Renal cortical epithelial cell (primary cell): ENCODE measurements at places on chromosomes 11 and 22.

DNA sequence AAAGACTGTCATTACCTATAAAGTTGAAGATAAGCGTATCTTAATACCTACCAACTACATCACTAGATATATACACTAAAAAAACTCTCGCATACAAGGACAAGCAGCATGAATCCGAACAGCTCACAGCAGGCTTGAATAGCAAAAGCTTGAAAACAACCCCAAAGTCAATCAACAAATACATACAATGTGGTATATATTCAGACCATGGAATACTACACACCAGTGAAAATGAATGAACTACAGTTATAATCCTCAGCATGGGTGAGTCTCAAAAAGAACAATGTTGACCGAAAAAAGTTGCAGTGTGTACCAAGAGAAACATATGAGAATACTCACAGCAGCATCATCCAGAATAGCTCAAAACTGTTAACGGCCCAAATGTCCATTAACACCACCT lies 25.2 kb downstream of the USP28 start:
- DNase-seq: no peak

GRCh38 chr11:89182773-89183518 lies 5.3 kb downstream of the TYR start:
- peak; percentile 14 for DNase-seq

DNA sequence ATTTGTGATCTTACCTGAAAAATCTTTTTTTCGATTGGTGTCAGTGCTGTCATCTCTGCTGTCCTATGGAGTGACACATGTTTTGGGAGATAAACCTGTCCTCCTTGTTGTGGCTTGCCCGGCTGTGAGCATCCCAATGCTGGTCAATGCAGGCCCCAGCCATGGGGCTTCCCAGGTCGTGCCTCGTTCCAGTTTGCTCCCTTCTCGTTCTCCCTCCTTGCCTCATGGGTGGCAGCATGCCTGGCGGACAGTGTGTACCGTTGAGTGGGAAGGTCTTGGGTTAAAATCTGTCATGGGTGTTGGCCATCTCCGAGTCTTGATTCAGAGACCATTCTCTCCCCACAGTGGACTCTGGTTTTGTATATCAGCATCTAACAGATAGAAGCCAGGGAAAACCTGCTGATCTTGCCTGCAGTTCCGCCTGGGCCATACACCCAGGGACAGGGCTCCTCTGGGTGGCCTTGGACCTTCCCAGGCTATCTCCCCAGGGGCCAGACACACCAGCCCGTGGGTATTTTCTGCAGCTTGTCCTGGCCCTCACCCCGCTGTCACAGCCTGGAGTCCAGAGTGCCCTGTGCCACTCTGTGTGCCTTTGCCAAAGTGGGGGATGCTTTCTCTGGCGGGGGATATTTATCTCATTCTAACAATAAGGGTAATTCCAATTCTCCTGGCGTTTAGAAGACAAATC lies 208.1 kb downstream of the TBC1D22A start:
- no peak for DNase-seq

DNA sequence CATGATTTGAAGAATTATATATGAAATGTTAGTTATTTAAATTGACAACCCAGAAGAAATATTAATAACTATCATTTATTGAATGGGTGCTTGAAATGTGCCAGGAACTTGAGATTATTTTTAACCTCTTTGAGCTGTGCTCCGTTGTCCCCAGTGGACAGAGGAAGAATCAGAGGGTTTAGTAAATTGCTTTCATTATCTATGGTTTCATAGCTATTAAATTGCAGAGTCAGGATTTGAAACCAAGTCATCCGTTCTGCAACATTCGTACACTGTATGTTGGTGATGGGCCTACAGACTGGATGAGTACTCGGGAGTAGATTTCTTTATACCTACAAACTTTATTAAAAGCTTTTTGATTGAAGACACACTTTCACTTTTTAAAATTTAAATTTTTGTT lies 4.9 kb downstream of the HSD17B12 start:
- DNase-seq: no peak

- DNase-seq: peak; percentile 62
Observed at GRCh38 chr11:94504689-94505293, 7.5 kb upstream of the C11orf97 start.

DNA sequence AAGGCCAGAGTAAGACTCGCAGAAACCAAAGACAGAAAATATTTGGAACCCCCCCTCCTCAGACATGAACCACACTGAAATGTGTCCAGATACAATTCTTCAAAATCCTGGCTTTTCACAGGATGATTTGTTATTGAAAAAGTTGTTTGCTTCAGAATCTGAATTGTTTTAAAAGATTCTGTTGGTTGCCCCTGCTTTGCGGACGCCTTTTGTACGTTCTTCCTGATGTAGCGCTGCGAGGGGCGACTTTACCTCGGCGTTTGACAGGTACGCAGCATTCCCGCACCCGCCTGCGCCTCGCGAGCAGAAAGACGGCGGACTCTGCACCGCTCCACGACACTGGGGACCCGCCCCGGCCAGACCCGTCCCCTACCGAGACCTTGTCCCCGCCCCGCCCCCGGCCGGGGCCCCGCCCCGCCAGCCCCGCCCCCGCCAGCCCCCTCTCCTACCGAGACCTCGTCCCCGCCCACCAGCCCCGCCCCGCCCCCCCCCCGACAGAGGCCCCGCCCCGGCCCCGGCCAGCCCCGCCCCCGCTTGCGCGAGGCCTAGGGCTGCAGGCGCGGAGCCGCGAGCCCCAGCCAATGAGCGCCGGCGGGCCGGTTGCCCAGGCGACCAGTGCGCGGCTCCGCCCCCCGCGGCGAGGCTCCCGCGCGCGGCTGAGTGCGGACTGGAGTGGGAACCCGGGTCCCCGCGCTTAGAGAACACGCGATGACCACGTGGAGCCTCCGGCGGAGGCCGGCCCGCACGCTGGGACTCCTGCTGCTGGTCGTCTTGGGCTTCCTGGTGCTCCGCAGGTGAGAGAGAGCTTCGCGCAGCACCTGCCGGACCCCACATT lies at the start of gene GLB1L2:
GLB1L2 (plus strand) TSS at position 635 of the 835 bp plus-strand sequence; CDS start at position 709, 74 bp downstream.
- peak; percentile 11 for DNase-seq

GRCh38 chr11:86219311-86220193 lies 25.0 kb upstream of the EED start:
- no peak for DNase-seq

DNA sequence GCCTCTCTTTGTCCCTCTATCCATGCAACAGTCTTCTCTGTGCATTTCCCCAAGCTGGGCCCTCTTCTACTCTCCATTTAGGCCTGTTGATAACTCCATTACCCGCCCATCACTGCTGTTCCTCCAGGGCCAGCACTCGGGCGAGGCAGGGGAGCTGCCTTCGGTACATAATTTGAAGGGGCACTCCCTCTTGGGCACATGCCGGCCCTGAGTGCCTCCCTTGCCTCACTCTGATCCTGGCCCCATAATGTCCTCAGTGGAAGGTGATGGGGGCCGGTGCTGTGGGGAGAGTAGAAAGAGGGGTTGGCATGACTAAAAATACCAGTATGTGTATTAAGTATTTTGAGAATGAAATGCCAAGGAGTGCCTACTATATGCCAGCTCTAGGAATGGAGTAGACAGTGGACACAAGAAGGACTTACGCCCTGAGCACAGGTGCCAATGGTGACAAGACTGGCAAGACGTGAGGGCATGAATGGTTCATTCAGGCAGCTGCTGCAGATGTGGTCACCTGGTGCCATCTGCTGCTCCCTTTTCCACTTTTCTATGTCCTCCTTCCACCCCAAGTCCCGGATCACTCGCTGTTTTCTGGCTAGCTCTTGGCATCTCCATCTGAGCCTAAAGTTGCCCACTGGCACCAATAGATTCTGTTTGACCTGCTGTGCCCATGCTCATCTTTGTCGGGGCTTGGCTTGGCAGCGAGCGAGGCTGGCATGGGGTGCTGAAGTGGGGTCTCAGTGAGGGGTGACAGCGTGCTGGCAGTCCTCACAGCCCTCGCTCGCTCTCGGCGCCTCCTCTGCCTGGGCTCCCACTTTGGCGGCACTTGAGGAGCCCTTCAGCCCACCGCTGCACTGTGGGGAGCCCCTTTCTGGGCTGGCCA lies 22.6 kb downstream of the TMEM218 start:
- no peak for DNase-seq

GRCh38 chr11:65535102-65535501 lies 10.2 kb downstream of the SCYL1 start:
- DNase-seq: no peak

DNA sequence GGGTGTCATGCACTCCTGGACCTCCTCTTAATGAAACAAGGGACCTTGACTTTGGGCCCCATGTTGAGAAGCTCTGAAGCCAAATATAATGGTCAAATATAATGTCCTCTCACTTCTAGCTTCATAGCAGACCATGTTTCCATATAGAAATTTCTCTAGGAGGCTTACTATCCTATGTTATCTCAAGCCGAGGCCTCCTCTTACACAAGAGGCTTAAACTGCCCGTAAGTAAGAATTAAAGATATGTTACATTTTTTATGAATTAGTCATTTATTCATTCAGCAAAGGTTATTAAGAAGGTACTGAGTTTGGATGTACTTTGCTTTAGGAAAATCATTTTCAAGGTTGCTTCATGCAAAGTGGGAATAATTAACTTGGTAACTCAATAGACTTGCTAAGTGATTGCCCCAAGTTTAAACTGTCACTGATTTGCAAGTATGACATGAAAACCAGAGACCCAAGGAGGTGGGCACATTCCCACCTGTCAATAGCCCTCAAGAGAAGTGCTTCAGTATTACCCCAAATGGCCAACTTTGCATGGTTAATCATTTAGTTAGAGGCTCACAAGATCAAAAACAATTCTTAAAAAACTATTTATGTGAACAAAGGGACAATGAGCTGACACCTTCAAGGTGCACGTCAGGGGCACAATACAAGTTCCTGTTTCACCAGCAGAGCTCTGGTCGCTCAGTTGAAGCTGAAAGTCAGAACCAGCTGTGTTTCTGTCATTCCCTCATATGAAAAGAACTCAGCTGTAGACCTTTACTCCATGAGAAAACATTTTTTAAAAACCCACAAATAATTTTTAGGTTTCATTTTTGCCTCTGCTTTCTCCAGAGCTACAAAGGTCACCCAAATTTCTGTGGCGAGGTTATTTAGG lies 20.9 kb downstream of the BDNF start:
- peak; percentile 56 for DNase-seq

- no peak for DNase-seq
Observed at GRCh38 chr11:90329043-90329442, 106.2 kb upstream of the CHORDC1 start.

GRCh38 chr11:132540581-132540980 lies 991.7 kb downstream of the OPCML start:
- no peak for DNase-seq

GRCh38 chr11:9565822-9566560 lies 7.5 kb upstream of the WEE1 start:
- peak; percentile 100 for DNase-seq

DNA sequence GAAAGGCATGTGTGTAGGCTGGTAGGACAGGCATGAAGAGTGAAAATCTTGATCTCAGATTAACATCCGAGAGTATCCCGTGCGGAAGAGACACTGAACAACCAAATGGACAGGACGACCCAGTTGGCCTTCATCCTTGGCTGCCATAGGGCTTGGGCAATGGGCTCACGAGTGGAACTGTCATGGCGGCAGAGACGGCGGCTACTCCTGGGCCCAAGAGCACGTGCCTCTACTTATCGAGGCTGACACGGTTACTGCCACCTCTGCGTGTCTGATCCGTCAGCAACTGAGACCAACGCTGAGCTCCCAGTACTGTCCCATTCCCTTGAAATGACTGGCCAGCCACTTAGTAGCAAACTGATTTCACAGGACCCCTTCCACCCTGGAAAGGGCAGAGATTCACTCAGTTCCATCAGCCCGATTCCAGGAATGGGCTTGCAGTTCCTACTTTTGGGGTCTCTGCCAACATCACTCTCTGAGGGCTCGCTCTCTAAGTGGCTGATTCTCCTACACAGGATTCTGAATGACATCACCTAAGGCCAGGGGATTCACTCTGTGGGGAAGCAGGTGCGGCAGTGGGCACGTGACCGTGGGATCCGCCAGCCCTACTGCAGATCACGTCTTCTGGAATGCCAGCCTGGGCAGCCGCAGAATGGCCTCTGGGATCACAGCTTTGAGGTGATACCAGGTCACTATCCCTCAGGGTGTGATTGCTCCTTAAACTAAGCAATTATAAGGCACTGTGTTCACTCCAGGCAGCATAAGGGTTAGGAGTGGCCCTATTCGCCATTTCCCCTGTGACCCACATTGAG lies 97.8 kb downstream of the RPS6KA4 start:
- DNase-seq: no peak

- no peak for DNase-seq
Observed at GRCh38 chr11:127567237-127567932, 566.8 kb upstream of the KIRREL3 start.

DNA sequence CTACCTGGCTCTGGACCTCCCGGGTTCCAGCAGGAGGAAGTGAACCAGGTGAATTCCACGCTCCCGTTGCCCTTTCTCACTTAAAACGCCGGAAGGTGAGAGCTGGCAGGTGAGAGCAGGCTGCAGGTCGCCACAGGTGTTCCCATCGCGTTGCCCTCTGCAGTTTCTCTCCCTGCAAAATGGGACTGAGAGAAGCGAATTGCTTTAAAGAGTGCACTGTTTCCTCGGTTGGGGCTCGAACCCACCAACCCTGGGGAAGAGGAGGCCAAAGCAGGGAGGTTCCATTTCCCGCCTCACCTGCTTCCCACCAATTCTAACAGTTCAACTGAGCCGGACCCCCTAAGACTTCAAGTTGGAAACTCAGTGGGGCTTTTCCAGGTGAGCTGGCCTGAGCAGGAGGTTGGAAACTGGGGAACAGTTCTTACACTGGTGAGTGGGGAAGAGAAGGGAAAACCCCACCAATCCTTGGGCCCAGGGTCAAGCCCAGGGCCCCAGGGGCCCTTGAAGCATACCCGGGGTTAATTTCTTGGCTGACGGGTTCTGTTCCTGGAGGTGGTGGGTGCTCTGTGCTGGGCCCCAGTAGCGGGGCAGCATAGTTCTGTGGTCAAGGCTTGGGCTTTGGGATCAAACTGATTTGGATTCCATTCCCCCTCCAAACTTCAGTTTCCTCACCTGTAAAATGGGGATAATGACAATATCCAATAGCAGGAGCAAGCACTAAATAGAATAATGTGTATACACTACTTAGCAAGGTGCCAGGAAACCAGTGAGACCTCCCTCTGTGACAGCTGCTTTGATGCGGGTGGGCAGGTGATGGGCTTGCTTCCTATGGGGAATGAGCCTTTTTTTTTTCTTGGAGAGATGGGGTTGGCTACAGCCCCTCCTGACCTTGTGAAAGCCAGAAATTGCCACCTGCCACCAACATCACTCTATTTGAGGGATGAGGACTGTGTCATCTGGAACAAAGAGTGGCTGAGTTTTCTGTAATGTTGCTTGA lies 788 bp downstream of the CD82 start:
- DNase-seq: no peak
